ENCODE measurements at places on chromosomes 6 and 20.

GRCh38 chr6:113377362-113377942, 479.7 kb upstream of the MARCKS start:
- no peak for DNase-seq

DNA sequence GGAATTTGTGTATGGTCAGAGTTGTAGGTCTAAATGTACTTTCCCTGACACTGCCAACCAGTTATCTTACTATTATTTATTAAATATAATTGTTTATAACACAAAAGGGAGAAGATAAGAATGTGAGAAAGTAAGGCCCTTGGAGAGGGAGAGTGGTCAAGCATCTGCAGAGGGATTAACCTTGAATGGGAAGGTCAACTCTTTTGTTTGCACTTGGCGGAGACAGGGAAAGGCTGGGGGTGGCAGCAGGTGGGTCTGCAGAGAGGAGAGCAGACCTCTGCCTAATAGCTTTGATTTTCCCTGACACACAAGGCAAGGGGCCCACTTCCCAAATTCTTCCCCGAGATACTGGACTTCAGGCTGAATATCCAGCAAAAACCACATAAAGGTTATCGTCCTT, 4.2 kb downstream of the LRP11 start:
- no peak for DNase-seq

- no peak for DNase-seq
Measured at GRCh38 chr20:5767493-5768098, 17.4 kb downstream of the SHLD1 start.

GRCh38 chr20:46215913-46216707, 92.2 kb downstream of the CDH22 start:
- DNase-seq, result no peak

DNA sequence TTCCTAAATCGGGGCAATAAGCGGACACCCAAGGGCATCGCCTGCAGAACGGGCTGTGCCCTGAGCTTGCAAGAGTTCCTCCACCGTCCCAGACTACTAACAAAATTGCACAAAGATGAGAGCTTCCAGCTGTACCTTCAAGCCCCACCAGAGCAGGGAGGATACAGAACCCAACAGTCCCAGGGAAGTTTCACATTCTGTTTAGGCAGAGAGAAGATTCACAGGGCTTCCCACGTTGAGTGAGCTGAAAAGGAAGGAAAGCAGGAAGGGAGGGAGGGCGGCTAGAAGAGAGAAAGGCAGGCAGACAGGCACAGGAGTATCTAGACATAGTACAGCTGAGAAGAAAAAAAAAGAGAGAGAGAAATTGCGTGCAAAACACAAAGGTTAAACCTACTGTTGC, 112.6 kb upstream of the AFDN start:
- DNase-seq, result no peak

- DNase-seq, result no peak
Measured at GRCh38 chr6:45423111-45423823, 45.5 kb upstream of the SUPT3H start.
